ENCODE measurements at places on chromosomes 1 and 21. TPM values are rescaled to one million over a fixed set of nuclear protein-coding genes. Genes with fewer than 3 reads are reported as not detected.

DNA sequence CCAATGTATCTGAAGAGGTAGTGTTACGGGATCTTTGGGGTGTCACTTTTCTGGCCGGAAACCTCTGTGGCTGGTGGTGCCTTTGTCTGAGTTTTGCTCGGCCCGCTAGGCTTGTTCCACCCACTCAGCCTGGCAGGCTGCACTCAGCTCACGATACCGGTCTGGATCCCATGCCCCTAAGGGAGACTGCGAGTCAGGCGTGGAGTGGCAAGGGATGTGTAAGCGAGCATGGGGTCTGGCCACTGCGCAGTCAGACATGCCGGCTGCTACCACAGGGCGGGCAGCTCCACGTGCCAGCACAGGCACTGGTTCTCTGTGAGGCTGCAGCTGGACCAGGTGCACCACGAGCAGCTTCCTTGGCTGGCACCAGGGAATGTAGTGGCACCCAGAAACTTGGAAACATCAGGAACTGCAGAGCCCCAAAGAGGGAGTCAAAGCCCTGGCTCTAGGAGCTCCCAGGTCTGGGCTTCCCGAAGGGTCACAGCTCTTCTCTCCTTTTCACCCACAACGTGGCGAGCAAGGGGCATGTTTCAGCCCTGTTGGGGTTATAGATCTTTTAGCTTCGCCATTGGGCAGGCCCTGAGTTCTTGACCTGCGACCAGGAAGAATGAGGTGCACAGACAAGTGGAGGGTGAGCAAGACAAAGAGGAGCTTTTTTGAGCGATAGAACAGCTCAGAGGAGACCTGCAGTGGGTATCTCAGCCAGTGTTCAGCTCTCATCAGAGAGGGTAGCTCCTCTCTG, 23.8 kb upstream of the LRRC8C start:
- DNase-seq: no peak

Gene PDC
- 0.62 TPM for polyA plus RNA-seq

Gene TACSTD2
- polyA plus RNA-seq: 0.25 TPM

Gene TMEM35B
- polyA plus RNA-seq: 12.8 TPM

Gene TTC34
- 1.2 TPM for polyA plus RNA-seq

Gene CD1D
- 0.90 TPM for polyA plus RNA-seq

Measured in spinal cord (tissue), 10 donors.